Endothelial cell of umbilical vein (primary cell): ENCODE measurements at places on chromosomes 6 and 20. TPM values are rescaled to one million over a fixed set of nuclear protein-coding genes. Genes with fewer than 3 reads are reported as not detected.

The OR2J1 gene
- not detected in 2 replicates for total RNA-seq

The PROKR2 gene
- total RNA-seq: not detected in 2 replicates

The LY6G6D gene
- total RNA-seq: not detected in 2 replicates

The CCND3 gene
- total RNA-seq: 87.5 and 96.7 TPM in 2 replicates

The POU5F1 gene
- total RNA-seq: not detected in 2 replicates

The MEI4 gene
- total RNA-seq: not detected in 2 replicates

The CGA gene
- not detected in 2 replicates for total RNA-seq

The ENPP1 gene
- total RNA-seq: 1.4 and 1.5 TPM in 2 replicates

The SLC17A3 gene
- total RNA-seq: not detected in 2 replicates

The LPA gene
- total RNA-seq: not detected in 2 replicates

The GPX5 gene
- total RNA-seq: not detected in 2 replicates

The UBE2C gene
- total RNA-seq: 108 and 129 TPM in 2 replicates

The MYBL2 gene
- total RNA-seq: 105 and 107 TPM in 2 replicates

The NKX2-4 gene
- not detected in 2 replicates for total RNA-seq

The PDYN gene
- not detected in 2 replicates for total RNA-seq

The BPI gene
- total RNA-seq: not detected in 2 replicates

The CCR6 gene
- total RNA-seq: not detected in 2 replicates

The ERVFRD-1 gene
- total RNA-seq: not detected in 2 replicates

The HLA-DQA1 gene
- total RNA-seq: not detected in 2 replicates

The SIRPG gene
- total RNA-seq: not detected in 2 replicates

The MCCD1 gene
- not detected in 2 replicates for total RNA-seq

The STMND1 gene
- total RNA-seq: not detected in 2 replicates

The SLC17A1 gene
- not detected in 2 replicates for total RNA-seq

The SNPH gene
- total RNA-seq: 5.1 and 5.5 TPM in 2 replicates

The VSX1 gene
- total RNA-seq: not detected in 2 replicates

The POPDC3 gene
- 1.7 and 3.1 TPM in 2 replicates for total RNA-seq
